ENCODE measurements at places on chromosomes 7 and 10. TPM values are rescaled to one million over a fixed set of nuclear protein-coding genes. Genes with fewer than 3 reads are reported as not detected.

- DNase-seq, result no peak
Observed at GRCh38 chr10:102342458-102342857, 53.0 kb upstream of the NFKB2 start.

DNA sequence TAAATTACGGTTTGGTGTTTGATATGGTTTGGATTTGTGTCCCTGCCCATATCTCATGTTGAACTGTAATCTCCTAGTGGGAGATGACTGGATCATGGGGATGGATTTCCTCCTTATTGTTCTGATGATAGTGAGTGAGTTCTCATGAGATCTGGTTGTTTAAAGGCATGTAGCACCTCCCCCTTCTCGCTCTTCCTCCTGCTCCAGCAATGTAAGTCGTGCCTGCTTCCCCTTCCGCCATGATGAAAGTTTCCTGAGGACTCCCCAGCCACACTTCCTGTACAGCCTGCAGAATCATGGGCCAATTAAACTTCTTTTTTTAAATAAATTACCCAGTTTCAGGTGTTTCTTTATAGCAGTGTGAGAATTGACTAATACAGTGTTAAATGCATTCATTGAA lies 116.6 kb downstream of the DOCK4 start:
- DNase-seq, result no peak

- DNase-seq, result no peak
Observed at GRCh38 chr7:4837803-4838625, 23.8 kb downstream of the PAPOLB start.

DNA sequence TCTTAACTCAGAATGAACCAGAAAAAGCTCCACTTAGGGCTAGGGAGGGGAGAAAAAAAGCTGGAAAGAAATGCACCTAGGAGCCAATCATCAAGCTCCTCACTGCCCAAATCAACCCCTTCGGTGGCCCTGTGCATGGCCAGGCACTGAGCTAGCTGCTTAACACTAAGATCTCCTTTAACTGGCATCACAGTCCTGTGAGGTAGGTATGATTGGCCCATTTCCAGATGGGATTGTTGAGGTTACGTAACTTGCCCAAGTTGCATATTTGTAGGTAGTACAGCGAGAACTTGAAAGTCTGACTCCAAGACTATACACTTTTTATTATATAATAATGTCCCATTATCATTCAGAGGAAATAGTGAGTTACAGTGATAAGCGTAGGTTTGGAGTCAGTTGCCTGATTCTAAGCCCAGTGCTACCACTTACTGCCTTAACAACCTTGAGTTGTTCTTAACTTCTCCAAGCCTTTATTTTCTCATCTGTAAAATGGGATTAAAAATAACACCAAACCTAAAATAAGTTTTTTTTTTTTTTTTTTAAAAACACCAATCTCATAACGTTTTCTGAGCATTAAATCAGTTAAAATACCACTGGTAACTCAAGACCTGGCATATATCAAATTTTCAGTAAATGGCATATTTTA lies 37.2 kb upstream of the ACSL5 start:
- no peak for DNase-seq

GRCh38 chr10:103265717-103266329 lies 11.1 kb upstream of the INA start:
- no peak for DNase-seq

GRCh38 chr10:11757821-11758463 lies 15.8 kb downstream of the ECHDC3 start:
- DNase-seq, result peak; percentile 86

DNA sequence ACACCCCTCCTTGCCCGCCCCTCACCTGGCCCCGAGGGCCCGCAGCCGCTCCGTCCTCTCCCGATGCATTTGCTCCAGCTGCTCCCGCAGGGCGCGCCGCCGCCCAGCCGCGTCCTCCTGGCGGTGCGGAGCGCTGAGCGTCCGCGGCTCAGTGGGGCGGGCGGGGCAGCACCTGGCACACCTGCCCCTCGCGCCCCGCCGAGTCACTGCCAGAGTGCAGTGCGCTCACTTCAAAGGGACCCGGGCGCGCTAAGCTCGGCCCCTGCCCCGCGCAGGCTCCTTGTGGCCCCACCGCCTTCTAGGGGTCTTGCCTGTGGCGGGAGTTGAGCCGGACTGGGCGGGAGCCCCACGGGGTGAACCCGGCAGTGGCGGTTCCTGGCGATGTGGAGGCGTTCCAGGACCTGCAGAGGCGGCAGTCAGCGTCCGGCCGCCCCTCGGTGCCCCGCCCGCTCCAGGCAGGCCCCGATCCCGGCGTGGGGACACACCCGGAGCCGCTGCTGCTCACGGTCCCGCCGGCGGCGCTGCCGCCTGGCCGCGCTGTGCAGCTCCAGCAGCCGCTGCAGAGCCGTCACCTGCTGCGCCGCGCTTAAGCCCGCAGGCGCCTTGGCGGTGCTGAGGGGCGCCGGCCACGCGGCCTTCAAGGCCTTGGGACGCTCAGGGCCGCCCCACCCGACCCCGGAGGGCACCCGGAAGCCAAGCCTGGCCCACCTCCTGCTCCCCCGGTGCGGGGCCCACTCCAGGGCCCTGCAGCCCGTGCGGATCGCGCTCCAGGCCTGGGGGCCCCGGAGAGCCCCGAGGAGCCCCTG lies 6.7 kb downstream of the ATP6V1F start:
- DNase-seq, result no peak

ZNF736 gene
- 4.3 TPM for total RNA-seq

TMEM176A gene
- total RNA-seq, result 449 TPM

TTYH3 gene
- total RNA-seq, result 15.5 TPM

STEAP1 gene
- 5.5 TPM for total RNA-seq

Data from left lobe of liver (tissue), 2 donors.